ENCODE measurements at places on chromosomes 5 and 9.

DNA sequence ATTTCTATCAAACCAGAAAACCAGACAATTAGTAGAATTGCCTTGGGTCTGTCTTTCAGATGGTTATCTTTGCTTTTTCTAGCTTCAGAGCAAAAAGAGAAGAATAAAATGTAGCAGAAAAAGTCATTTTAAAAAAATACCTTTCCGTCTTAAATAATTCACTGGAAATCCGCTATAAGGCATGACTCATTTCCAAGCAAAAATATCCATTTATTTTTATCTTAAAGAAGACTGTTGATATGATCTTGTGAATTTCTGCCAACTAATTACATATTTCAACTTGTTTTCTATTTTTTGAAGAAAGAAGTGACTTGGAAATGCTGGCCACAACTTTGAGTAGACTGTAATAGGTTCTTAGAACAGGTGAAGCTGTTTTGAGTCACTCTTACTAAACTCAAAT, 83.7 kb downstream of the VCAN start:
- DNase-seq, result no peak

GRCh38 chr9:69798744-69799143, 21.9 kb upstream of the CFAP95 start:
- no peak for DNase-seq

DNA sequence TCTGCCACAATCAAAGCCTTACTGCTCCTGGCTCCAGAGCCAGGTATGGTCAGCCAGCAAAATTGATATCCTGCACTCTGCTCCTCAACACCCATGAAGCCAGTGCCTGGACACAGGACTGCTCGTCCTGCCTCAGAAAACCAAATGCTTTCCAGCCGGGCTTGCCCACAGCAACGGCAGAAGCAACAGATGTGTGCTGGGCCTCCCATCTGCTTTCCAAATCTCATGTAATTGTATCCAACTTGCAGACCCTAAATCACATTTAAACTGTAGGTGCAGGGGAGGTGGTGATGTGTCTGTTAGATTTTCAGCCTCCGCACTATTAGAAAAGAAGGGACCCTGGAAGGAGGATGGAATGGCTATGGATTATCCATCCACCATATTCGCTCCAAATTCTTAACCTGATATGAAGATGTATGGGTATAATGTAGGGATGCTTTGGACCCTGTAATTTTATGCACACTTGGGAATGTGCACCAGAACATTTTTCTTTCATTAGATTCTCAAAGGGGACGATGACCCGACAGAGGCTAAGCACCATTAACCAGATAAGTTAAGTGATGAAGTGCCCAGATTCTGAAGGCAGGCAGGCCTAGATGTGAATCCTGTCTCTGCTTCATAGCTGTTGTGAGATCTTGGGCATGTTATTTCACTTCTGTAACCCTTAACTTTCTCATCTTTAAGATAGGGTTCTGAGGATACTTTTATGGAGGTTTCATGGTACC, 58.2 kb downstream of the EXOSC2 start:
- no peak for DNase-seq

- DNase-seq, result no peak
Observed at GRCh38 chr9:8531826-8532415, 732.3 kb upstream of the DMAC1 start.

DNA sequence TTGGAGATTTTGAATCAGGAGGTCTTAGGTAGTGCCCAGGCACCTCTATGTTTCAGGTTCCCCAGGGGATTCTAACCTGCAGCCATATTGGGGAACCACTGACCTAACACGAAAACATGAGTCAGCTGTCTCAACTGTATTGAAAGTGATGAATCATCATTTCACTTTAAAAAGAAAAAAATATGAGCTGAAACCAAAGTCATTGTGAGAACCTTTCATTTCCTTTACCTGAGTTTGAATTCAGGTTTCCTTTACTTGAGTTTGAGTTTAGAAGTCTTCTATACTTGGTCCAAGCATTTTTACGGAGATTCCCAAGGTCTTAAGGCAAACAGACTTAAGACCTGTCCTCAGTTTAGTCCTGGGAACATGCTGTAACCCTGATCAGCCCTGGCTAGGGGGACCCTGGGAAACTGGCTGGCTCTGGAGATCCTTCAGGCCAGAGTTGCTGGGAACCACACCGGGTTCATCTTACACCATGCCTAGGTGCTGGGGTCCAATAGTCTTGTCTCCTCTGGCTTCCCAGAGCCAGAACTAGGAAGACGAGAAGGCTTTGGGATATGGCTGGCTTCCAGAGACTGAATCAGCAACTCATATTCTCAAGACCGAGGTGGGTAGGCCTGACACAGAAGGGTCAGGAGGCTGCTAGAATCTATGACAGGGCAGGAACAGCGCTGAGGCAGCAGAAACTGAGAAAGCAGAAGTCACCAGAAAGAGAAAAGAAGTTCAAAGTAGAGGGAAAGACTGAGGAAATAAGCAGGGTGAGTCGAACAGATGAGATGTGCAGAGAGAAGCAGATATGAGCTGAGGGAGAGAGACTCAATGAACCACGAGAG, 16.4 kb upstream of the PDCD1LG2 start:
- DNase-seq, result peak; percentile 89

DNA sequence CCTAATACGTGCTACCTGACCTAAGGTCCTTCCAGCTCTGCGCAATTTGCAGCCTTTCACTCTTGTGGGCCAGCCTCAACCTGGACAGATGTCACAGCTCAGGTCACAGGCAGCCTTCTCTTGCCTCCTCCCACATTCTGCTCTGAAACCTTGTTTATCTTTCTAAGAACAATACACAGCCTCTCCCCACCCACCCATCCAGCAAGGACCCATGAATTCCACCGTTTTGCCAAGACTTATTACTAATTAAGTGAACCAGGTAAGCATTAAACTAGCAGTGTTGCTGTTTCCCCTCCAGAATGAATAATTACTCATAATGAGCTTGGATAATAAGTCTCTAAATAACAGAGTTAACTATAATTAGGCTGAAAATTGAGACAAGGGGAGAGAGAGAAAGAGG, 11.0 kb downstream of the FABP6 start:
- no peak for DNase-seq

DNA sequence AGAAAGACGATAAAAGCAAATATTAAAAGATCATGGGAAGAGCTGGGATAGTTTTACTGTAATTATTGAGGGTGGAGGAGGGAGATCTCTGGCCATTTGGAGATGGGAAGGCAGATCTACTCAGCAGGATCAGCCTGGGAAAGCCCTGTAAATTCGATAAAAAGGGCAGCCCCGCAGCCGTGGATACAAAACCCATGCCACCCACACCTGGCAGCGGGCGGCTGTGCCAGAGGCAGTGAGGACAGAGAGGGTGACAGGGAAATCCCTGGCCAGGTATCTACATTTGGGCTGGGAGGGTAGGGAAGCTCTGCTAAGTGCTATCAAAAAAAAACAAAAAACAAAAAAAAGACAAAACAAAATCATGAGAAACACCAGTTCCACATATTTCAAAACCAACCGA, 379.2 kb upstream of the IRX1 start:
- DNase-seq, result no peak

DNA sequence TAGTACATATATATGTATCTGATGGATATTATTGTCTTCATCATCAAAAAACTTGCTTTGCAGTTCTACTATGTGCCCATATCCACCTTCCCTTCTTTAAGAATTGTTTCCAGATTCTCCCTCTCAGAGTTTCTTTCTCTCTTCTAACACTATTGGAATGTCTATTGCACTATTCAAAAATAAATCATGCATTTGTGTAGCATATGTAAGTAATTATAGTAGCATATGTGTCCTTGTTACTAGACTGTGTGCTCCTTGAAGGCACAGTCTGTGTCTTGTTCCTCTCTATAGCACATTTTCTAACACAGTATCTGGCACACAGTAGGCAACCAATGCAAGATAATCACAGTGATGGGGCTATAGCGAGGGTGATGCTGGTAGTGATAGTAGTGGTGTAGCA, 43.4 kb upstream of the TRIM32 start:
- DNase-seq, result no peak

- DNase-seq, result no peak
Observed at GRCh38 chr5:73296772-73297171, 123.8 kb downstream of the TMEM174 start.

DNA sequence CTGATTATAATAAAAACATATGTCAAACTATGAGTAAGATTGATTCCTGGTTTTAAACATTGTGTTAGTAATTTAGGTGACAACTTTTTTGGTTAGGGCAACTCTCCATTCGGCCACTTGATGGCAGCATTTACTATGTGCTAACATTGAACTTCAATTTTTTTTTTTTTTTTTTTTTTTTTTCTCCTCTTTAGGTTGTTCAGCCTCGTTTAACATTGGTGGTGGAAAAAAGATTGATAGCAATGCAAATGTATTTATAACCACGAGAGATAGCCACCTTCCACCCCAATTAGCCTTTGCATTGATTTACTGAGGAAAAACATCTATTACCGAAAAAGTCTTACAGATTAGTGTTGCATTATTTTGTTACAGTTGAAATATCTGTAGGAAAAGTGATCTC, 159.1 kb downstream of the CSNK1G3 start:
- peak; percentile 52 for DNase-seq

GRCh38 chr9:37565661-37566618, 10.2 kb downstream of the FBXO10 start:
- DNase-seq, result no peak

GRCh38 chr5:119136666-119137318, 65.9 kb downstream of the DMXL1 start:
- DNase-seq, result no peak

DNA sequence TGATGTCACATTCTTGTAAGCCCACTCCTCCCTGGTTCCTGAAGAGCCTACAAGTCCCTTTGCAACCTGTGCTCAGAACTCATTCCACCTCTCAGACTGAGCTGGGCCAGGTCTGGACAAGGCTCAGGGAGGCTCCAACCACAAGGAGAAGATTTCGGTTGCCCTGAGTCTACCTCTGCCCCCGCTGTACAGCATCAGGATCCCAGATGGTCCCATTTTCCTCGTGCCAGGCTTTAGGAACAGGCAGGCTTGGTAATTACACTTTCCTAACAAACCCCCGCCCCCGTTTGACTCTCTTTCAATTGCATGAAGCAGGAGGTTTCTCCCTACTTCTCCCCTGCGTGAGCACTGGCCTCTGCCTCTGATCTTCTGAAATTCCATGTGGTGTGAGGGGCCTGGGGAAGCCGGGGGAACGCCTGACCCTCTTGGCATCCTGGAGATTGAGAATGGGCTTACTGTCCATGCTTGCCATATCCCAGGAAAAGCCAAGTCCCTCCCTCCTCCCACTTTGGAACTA, 86.9 kb upstream of the CTNNA1 start:
- DNase-seq, result no peak

GRCh38 chr9:33024126-33024965, 727 bp upstream of the DNAJA1 start:
- no peak for DNase-seq

- no peak for DNase-seq
Observed at GRCh38 chr9:21551401-21551800, 69.3 kb upstream of the IFNE start.

DNA sequence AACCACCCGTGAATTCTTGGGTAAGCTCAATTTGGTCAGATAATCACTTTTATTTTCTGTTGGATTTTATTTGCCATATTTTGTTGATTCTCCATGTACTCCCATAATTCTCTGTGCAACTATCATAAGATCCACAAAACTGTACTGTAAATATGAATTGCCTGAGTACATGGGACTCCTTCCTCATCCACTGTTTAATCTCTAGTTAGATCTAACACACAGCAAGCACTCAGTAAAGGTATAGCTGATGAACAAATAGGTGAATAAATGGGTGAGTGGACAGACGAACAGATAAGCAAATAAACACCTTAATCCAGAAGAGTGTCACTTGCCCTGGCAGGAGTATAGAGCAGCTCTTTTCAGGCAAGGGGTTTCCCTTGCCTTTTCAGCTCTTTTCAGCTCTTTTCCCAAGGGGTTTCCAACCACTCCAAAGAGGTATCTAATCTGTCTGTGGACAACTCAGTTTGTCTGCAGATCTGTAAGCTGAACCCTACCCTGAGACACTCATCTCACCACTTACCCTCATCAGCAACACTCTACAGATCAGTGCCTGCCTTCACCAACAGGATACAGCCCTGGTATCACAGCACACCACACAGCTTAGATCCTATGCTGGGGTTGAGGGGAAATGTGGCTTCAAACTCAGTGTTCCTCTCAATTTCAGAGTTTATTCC, 51.2 kb downstream of the SIL1 start:
- DNase-seq, result no peak

DNA sequence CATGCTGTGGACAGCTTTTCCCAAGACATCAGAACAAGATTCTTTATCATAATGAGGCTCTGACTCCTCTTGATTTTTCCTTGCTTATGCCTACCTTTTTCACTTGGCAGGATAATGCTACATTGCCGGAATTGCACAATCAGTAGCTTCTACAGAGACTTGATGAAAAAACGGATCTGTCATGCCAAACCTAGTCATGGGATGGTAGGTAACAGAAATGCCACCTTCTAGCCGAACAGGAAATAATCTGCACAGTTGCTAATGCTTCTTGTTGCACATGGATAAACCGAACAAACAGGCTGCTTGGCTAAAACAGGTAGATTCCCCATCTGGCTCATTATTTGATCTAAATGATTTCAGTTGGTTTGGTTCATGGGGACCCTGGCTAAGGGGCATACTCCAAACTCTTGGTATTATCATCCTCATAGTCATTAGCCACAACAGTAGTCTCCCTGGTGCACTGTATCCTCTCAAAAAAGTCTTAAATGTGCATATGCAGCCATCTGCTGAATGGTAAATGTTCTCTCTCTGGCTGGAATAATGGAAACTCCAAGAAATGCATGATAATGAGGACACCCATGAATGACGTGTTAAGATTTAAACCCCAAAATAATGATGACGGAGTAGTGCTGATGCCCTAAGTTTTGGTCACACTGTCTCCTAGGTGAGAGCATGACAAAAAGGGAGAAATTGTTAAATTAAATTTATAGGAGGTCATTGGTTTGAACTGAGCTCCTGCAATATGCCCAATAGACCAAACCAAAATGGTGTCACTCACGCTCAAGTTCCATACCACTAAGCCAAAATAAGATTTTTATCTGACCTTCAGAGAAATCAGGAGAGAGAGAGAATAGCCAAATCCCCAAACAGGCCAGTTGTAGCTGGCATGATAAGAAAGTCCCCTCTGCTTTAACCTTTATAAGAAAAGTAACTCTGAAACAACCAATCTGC, 47.0 kb downstream of the RAPGEF1 start:
- DNase-seq, result no peak
